ENCODE measurements at places on chromosomes 3 and 15. TPM values are rescaled to one million over a fixed set of nuclear protein-coding genes. Genes with fewer than 3 reads are reported as not detected.
A peak's percentile ranks its signal among the peaks of the same experiment; 100 is the strongest.

DNA sequence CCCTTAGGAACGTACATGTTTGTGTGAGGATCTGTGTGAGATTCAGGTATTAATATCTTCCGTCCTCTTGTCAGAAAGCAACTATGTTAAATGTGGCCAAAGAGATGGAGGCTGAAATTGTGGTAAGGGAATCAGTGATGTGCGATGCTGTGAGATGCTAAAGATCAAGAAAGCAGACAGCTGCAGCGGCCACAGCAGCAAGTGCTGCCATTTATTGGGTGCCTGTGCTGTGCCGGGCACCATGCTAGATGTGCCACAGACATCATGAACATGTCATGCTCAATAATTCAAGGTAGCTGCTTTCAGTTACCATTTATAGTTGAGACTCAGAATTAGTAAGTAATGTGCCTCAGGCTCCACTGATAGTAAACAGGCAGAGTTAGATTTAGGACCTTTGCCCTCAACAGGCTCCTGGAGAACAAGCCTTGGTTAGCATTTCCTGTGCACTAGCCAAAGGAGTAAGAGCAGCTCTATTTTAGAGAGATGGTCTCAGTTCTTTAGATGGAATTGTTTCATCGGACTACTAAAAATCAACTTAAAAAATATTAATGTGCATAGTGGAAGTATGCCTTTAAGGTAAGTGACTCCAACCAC lies 24.9 kb downstream of the LARS2 start:
- no peak overlapping the region for H3K27ac ChIP-seq
- H3K36me3 ChIP-seq = no peaks in the 10 kb centered on the region
- no peak for DNase-seq
- peaks cover 9% of the 10 kb centered on the region for H3K4me1 ChIP-seq
- H3K4me3 ChIP-seq = no peak overlapping the region
- H3K27me3 ChIP-seq = no peaks in the 10 kb centered on the region

GRCh38 chr3:52983336-52983807 lies 62.5 kb downstream of the SFMBT1 start:
- no peaks in the 10 kb centered on the region for H3K27me3 ChIP-seq
- H3K4me1 ChIP-seq = no peaks in the 10 kb centered on the region
- no peak for DNase-seq
- no peak overlapping the region for H3K4me3 ChIP-seq
- H3K36me3 ChIP-seq = no peaks in the 10 kb centered on the region
- H3K27ac ChIP-seq = no peak overlapping the region

DNA sequence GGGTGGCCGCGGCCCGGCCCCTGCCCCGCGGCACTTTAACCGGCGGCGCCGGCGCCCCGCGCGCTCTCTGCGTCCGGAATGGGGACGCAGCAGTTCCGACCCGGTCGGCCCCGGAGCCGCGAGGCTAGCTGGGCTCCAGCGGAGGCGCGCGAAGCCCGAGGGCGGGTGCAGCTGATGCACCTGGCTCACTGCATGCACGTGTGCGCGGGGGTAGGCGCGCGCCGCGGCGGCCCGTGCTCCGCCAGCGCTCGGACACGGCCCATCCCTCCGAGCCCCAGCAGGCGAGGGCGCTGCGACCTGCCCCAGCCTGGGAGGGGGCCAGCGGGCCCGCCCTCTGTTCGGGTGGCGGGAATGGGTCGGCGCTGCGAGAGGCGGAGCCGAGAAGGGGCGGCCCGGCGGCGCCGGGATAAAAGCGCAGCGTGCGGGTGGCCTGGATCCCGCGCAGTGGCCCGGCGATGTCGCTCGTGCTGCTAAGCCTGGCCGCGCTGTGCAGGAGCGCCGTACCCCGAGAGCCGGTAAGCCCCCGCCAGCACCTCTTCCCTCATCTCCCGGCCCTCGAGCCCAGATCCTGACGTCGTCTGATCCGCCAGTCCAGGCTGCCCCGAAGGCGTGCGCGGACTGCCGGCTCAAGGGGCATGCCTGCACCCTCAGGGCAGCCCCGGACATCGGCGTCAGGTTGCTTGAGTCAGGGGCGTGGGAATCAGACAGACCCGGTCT lies at the start of the genes CHDH and IL17RB:
TSS of gene CHDH (minus strand) at position 286 of the 717 bp plus-strand sequence. CDS start 22,411 bp downstream, outside the sequence.
TSS of gene IL17RB (plus strand) at position 435 of the 717 bp plus-strand sequence. CDS start at position 456, 21 bp downstream.
- peaks cover 26% of the 10 kb centered on the region for H3K4me1 ChIP-seq
- H3K36me3 ChIP-seq = no peaks in the 10 kb centered on the region
- peak within 1 kb of the TSS; percentile 55 for H3K4me3 ChIP-seq
- H3K27ac ChIP-seq = peak within 1 kb of the TSS; percentile 97

GRCh38 chr3:128095222-128095703 lies 28.3 kb downstream of the RUVBL1 start:
- no peaks in the 10 kb centered on the region for H3K4me1 ChIP-seq
- H3K27ac ChIP-seq = no peak overlapping the region
- H3K27me3 ChIP-seq = no peaks in the 10 kb centered on the region
- no peaks in the 10 kb centered on the region for H3K36me3 ChIP-seq
- no peak overlapping the region for H3K4me3 ChIP-seq

- H3K27ac ChIP-seq = no peak overlapping the region
- no peaks in the 10 kb centered on the region for H3K27me3 ChIP-seq
- DNase-seq = no peak
- no peaks in the 10 kb centered on the region for H3K36me3 ChIP-seq
- no peaks in the 10 kb centered on the region for H3K4me1 ChIP-seq
Measured at GRCh38 chr15:73108676-73109075, 56.4 kb downstream of the NEO1 start.

- no peak overlapping the region for H3K4me3 ChIP-seq
- no peak for DNase-seq
- H3K27ac ChIP-seq = no peak overlapping the region
- H3K27me3 ChIP-seq = no peaks in the 10 kb centered on the region
- no peaks in the 10 kb centered on the region for H3K4me1 ChIP-seq
Measured at GRCh38 chr15:73573572-73573971, 59.6 kb downstream of the NPTN start.

- H3K27me3 ChIP-seq = no peaks in the 10 kb centered on the region
- H3K36me3 ChIP-seq = no peaks in the 10 kb centered on the region
- no peak overlapping the region for H3K4me3 ChIP-seq
- no peak for DNase-seq
Measured at GRCh38 chr15:96924570-96924969, 594.1 kb downstream of the NR2F2 start.

- no peaks in the 10 kb centered on the region for H3K27me3 ChIP-seq
- no peaks in the 10 kb centered on the region for H3K4me1 ChIP-seq
- H3K36me3 ChIP-seq = no peaks in the 10 kb centered on the region
- no peak overlapping the region for H3K27ac ChIP-seq
Measured at GRCh38 chr3:35254917-35255316, 384.4 kb upstream of the ARPP21 start.

GRCh38 chr3:196837819-196838420 lies 29.8 kb upstream of the SENP5 start:
- H3K27me3 ChIP-seq = no peaks in the 10 kb centered on the region
- no peak for DNase-seq
- no peaks in the 10 kb centered on the region for H3K36me3 ChIP-seq
- no peaks in the 10 kb centered on the region for H3K4me1 ChIP-seq
- H3K4me3 ChIP-seq = no peak overlapping the region

DNA sequence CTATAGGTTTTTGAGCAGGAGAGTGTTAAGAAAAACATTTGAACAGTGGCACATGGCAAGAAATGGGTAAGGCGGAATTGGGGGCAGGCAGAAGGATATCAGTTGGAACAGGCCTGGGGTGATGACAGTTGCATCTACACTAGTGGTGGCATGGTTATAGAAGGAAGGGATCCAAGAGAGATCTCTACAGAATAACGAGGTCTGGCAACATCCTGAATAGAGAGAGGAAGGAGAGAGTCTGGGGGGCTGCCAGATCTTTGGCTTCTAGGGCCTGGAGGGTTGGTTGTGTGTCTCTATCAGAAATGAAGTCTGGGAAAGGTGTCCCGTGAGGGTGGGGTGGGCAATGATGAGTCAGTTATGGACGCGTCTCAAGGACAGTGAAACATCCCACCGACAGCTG lies 26.3 kb downstream of the FSTL1 start:
- DNase-seq = no peak
- H3K4me3 ChIP-seq = no peak overlapping the region
- no peaks in the 10 kb centered on the region for H3K4me1 ChIP-seq

GRCh38 chr3:31240466-31240865 lies 292.3 kb upstream of the STT3B start:
- H3K36me3 ChIP-seq = no peaks in the 10 kb centered on the region
- no peak for DNase-seq

DNA sequence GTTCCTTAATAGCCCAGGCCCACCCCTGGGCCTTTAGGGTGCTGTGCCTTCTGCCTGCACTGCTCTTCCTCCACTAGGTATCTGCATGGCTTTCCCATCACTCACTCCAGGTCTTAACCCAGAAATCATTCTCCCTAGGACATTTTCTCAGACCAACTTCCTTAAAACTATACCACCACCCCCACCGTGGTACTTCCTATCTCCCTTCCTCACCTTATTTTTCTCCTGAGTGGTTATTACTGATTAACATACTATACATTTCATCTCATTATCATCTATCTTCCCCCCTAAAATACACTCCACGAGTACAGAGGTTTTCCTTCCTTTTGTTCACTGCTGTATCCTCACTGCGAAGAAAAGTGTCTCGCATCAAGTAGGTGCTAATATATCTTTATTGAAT lies 115.2 kb downstream of the ANO10 start:
- no peak overlapping the region for H3K27ac ChIP-seq
- no peak for DNase-seq
- no peaks in the 10 kb centered on the region for H3K36me3 ChIP-seq
- no peaks in the 10 kb centered on the region for H3K4me1 ChIP-seq
- H3K27me3 ChIP-seq = no peaks in the 10 kb centered on the region
- H3K4me3 ChIP-seq = no peak overlapping the region

DNA sequence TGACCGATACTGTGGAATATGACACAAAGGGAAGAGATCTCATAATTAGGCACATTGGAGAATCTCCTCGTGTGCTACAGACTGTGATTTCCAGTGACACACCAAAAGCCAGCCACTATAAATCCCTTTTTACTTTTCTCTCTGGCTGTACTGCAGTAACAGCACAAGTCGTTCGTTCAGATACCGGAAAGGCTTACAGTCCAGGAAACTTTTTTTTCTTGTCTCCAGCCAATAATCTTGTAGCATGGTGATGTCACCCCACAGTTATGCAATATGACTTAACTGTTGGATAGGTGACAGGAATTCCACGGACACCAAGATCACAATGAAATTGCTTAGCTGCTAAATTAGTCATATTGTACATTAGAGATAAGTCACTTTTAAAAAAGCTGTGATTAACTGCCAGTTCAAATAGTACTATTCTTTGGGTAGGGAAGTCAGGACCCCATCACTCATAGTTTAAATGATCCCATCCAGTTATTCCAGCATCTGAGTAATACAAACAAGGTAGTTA lies 36.3 kb upstream of the TSC22D2 start:
- H3K27me3 ChIP-seq = no peaks in the 10 kb centered on the region
- H3K4me1 ChIP-seq = no peaks in the 10 kb centered on the region
- H3K27ac ChIP-seq = peak overlapping the region; percentile 88
- peak overlapping the region; percentile 40 for H3K4me3 ChIP-seq

Gene IQCF5
- total RNA-seq = not detected

Gene HIGD2B
- total RNA-seq = not detected

Gene OIP5
- total RNA-seq = 0.80 TPM

Gene TRPM1
- not detected for total RNA-seq

Gene HGD
- not detected for total RNA-seq

Gene LRRC31
- not detected for total RNA-seq

Gene TNFAIP8L3
- total RNA-seq = 4.3 TPM

Gene ZCWPW2
- total RNA-seq = 2.3 TPM

Data from breast epithelium (tissue), 4 donors.